ENCODE measurements at places on chromosomes 7 and 10. TPM values are rescaled to one million over a fixed set of nuclear protein-coding genes. Genes with fewer than 3 reads are reported as not detected.

PLAU gene
- total RNA-seq: 0.57 TPM

HOXA7 gene
- total RNA-seq: not detected

DNAH11 gene
- total RNA-seq: 6.1 TPM

LIPN gene
- total RNA-seq: not detected

VSTM4 gene
- total RNA-seq: 0.50 TPM

KCND2 gene
- total RNA-seq: not detected

AMPH gene
- not detected for total RNA-seq

ZDHHC4 gene
- 28.3 TPM for total RNA-seq

TUBB8 gene
- total RNA-seq: not detected

TAS2R4 gene
- 1.0 TPM for total RNA-seq

FAM170B gene
- not detected for total RNA-seq

All from activated CD4-positive, alpha-beta T cell treated with anti-CD3 and anti-CD28 coated beads, Interleukin-2, amount 10 ng/mL, durations not matched to agents 24 days and 14 days (primary cell).